ENCODE measurements at places on chromosomes 12 and 14.
A peak's percentile ranks its signal among the peaks of the same experiment; 100 is the strongest.

DNA sequence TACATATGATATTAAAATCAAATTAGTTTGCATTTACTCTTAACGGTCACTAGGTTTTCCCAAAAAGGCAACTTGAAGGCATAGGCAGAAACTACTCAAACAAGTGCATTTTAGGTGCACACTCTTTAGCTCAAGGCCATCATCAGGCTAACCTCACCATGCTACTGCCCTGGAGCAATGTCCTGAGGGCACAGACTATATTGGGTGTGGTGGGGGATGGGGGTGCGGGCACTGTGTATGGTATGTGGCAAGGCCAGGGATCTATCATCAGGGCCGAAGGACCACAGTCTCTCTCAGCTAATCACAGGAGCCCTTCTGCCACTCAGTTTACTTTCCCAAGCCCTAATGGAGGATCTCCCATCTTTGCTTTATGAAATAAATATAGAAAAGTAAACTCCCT is 51.9 kb downstream of the SH2B3 start:
- no peak for DNase-seq

DNA sequence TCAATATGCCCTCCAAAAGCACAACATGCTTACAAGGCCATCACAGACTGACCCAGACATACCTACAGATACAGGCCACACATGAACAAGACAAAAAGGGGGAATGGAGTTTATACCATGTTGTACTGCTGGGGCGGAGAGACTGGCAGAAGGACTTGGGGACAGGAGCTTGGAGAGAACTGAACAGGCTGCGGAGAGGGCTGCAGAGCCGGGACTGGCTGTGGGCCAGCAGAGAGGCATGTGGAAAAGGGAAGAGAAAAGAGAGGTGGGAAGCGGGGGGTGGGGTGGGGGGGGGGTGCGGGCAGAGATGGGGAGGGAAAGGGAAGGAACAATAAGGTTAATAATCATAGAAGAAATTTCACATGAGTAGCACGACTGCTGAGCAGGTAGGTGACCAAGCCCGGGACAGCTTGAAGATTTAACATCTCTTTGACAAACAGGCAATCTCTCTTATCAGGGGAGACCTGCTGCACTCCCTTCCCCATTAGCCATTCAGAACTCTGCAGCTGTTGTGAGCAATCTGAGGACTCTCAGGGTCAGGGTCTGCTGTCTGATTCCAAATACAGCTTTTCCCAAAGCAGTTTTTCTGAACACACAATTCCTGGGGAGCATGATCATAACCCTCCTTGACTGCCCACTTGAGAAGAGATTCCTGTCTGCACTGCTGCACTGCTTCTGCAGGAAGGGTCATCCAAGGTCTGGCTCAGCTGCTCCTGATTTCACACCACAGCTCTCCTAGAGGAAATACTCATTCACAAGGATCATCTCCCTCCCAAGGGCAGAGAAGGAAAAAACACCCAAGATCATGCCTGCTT is 21.6 kb upstream of the STAC3 start:
- no peak for DNase-seq

DNA sequence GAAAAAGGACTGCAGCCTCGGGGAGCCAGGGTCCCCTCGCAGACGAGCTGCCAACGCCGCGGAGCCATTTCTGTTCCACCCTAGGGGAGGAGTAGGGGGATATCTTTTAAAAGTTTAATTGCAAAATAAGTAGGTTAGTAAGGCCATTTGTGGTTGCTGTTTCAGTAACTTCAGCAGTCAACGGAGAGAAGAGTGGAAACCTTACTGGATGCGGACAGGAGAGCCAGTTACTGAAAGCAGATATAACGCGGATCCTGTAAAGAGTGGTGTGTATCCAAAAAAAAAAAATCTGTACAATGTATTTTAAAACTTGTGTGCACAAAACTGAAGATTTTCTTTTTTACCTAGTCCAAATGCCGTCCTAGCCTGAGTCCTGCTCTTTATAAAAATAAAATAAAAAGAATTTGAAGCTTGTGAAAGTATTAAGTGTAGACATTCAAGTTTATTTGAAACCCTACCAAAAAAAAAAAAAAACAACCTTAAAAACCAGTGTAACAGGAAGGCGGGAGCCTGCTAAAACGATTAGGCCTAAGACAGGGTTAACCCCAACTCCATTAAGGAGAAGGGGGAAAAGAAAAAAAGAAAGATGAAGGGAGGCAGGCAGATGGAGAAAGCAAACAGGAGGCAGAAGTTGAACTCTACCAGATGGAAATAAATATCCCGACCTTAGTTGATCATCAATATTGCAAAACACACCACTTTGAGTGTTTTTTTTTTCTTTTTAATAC is 1.0 kb upstream of the BTG1 start:
- DNase-seq, result no peak

- DNase-seq, result no peak
Observed at GRCh38 chr12:120061575-120062214, 54.9 kb downstream of the RAB35 start.

GRCh38 chr12:82019533-82019932 is 260.4 kb upstream of the PPFIA2 start:
- no peak for DNase-seq

GRCh38 chr12:114311974-114312373 is 94.0 kb downstream of the TBX5 start:
- DNase-seq, result no peak

DNA sequence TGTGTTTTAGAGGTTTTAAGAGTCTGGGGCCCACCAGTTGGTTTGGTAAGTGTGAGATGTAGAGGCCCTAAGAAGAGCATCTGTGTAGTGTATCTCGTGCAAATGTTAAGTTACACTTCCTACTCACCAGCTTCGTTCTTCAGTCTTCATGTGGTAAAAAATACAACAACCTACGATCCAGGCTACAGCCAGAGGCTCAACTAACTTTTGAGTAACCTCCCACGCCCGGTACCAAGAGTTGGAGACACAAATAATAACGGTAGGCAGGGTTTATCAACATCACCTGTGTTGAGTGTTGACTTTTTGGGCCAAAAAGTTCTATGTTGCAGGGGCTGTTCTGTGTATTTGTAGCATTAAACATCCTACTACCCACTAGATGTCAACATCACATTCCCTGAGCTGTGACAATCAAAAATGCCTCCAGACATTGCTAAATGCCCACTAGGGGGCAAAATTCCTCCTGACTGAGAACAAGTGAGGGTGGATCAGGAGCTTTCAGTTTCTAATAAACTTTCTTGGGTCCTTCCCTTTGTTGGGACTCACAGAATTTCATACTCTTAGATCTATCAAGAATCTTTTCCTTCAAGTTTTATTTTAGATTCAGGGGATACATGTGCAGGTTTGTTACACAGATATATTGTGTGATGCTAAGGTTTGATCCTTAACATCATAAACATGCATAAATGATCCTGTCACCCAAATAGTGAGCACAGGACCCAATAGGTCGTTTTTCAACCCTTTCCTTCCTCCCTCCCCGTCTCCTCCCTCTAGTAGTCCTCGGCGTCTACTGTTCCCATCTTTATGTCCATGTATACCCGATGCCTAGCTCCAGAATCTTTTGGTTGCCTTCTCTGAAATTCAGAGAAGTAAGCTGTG is 94.7 kb downstream of the SLC2A13 start:
- peak; percentile 36 for DNase-seq

DNA sequence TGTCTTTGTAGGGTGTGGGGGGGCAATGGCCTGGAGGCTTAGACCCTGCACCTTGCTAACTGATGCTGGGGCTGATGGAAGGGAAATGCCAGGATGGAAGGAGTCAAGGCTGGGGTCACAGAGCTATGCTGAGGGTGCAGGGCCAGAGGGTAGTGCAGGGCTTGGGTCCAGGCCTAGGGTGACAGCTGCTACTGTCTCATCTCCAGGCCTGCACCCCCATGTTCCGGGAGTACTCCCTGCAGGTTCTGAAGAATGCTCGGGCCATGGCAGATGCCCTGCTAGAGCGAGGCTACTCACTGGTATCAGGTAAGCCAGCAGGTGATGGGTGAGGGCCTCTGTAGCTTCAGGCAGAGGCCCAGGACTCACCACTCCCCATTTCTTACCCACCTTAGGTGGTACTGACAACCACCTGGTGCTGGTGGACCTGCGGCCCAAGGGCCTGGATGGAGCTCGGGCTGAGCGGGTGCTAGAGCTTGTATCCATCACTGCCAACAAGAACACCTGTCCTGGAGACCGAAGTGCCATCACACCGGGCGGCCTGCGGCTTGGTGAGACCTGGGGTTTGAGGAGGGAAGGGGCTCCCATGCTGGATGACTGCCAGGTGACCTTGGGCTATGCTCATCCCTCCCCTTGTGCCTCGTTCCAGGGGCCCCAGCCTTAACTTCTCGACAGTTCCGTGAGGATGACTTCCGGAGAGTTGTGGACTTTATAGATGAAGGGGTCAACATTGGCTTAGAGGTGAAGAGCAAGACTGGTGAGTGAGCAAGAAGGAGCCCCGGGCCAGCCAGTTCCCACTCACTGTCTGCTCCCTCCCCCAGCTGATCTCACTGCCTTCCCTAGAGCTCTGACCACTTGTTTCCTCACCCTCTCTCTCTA is 4.1 kb downstream of the SHMT2 start:
- DNase-seq, result no peak

- no peak for DNase-seq
Observed at GRCh38 chr14:86652526-86652925, 1122.6 kb downstream of the FLRT2 start.

GRCh38 chr12:124786061-124786964 is 77.4 kb downstream of the SCARB1 start:
- no peak for DNase-seq

GRCh38 chr14:102866982-102867761 is 55.3 kb upstream of the AMN start:
- DNase-seq, result no peak

GRCh38 chr12:50297996-50298395 is 14.7 kb upstream of the LIMA1 start:
- DNase-seq, result no peak

- DNase-seq, result no peak
Observed at GRCh38 chr12:24111086-24111485, 161.6 kb upstream of the SOX5 start.

GRCh38 chr14:33566082-33566481 is 384.8 kb downstream of the EGLN3 start:
- no peak for DNase-seq

- no peak for DNase-seq
Observed at GRCh38 chr14:103707329-103708263, 7.7 kb downstream of the XRCC3 start.

- no peak for DNase-seq
Observed at GRCh38 chr12:23884909-23885308, 64.6 kb downstream of the SOX5 start.

GRCh38 chr12:176321-177181 is 37.4 kb downstream of the SLC6A12 start:
- DNase-seq, result no peak

- no peak for DNase-seq
Observed at GRCh38 chr14:68655911-68656316, 137.0 kb downstream of the ZFP36L1 start.

DNA sequence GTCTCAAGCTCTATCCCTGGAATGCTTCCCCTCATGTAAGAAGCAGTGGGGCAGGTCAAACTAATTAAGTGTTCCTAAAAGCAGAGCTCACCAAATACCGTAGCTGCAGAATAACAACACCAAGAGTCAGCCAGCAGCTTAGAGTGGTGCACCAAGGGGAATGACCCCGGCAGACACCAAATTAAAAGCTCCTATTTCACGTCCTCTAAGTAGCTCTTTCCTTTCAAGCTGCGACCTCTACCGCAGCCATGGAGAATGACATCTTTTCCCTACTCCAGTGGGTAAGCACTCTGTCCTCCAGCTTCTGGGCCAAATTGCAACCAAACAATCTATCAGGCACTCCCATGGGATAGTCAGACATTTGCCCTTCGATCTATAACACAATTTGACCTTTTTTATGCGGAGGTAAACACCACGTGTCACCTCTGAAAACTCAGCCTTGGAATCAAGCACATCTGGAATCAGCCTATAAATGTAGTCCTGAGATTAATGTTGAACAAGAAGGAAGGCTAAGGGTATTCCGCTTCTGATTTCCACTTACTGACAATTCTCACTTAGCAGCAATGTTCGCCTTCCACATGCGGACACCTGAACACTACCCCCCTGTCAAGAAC is 67.6 kb upstream of the CDKN3 start:
- no peak for DNase-seq

- no peak for DNase-seq
Observed at GRCh38 chr14:61063461-61063860, 82.4 kb downstream of the SLC38A6 start.

DNA sequence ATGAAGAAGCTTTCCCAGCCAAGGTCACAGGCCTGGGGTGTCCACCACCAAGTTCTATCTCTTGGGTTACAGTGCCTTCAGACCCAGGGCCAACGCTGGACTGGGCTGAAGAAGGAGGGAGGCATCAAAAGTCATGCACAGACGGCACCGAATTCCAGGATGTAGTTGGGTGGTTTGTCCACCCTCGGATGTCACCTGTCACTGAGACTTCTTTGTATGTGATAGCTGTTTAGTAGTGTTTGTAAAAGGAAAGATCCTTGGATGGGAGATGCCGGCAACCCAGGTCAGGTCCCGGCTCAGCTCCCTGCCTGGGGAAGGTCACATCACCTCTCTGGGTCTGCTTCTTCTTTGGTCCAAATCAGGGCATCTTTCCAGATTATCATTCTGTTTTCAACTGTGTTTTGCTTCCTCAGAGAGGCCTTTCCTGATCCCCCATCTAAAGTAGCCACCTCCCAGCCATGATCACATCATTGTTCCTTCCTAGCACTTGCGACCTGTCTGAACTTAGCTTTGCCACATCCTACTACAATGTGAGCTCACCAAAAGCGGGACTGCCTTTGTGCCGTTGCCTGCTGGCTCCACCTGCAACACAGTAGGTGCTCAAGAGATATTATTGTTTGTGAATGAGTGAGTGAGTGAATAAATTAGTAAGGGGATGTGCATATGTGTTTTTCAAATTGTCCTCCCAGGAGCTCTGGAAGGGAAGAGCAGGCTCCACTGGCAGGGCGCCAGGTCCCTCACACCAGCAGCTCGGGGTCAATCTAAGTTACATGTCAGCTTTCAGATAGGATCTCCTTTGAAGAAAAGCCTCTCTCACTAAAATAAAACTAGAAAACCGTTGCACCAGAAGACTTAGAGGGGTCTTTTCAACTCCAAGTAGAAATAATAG is 2.1 kb downstream of the TSPAN11 start:
- no peak for DNase-seq

GRCh38 chr14:101721951-101722661 is 39.4 kb upstream of the PPP2R5C start:
- peak; percentile 54 for DNase-seq

GRCh38 chr12:89846473-89847055 is 137.9 kb upstream of the ATP2B1 start:
- DNase-seq, result no peak

GRCh38 chr14:75283162-75283832 is 4.7 kb downstream of the FOS start:
- no peak for DNase-seq

- no peak for DNase-seq
Observed at GRCh38 chr12:105348561-105348960, 18.1 kb downstream of the C12orf75 start.

- no peak for DNase-seq
Observed at GRCh38 chr14:29743531-29743930, 184.1 kb downstream of the PRKD1 start.

DNA sequence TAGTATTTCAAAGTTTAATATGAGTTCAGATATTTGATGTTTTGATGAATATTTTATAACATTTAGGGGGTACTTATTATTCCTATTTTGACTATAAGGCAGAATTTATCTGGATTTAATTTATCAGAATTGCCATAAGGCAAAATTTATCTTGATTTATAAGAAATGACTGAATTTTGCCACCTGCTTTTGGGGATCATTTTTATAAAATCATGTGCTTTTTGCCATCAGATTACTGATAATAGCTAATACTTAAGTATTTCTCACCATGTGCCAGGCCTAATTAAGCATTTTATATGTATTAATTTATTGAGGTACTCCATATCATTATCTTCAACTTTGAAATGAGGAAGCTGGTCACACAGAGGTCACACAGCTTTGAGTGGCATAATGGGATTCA is 423.7 kb downstream of the PRKD1 start:
- DNase-seq, result no peak

GRCh38 chr12:121443193-121443870 is 43.4 kb downstream of the RNF34 start:
- DNase-seq, result peak; percentile 66
